LoVo (cell line): ENCODE measurements at places on chromosomes 11 and 22.

- DNase-seq = no peak
Observed at GRCh38 chr11:84675396-84676025, 951.6 kb downstream of the DLG2 start.

GRCh38 chr11:17979770-17980371 lies 33.0 kb downstream of the SERGEF start:
- DNase-seq = peak; percentile 41

DNA sequence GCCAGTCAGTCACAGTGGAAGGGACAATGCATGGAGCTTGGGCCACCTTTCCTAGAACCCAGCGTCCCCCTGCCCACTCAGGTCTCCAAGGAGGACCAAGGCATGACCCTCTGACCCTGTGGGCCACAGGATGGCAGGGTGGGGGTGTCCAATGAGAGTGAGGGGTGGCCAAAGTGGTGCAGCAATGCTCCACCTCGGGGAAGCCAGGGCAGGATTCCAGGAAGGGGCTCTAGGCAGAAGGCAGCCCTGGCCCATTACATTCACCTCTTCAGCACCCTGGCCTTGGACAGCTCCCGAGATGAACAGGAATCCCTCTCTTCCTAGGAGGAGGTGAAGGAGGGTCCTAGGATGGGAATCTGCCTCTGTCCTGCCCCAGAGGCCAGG lies 597.5 kb downstream of the BRD1 start:
- no peak for DNase-seq

DNA sequence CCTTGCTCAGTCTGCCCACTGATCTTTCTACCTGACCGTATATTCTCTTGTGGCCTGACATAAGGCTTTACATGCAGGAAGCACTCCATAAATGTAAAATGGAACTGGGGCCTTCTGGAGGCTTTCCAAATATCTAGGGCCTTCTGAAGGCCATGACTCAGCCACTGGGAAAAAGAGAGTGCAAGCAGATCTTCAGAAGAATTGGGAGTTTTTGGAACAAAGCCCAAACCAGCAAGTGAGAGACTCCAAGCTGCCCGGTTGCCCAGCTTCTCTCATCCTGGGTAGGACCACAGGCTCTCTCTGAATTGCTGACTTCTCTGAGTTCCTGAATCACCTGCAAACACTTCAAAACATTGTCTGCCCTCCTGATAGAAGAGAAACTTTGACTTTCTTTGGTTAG lies 107.9 kb upstream of the BMAL1 start:
- DNase-seq = peak; percentile 38

DNA sequence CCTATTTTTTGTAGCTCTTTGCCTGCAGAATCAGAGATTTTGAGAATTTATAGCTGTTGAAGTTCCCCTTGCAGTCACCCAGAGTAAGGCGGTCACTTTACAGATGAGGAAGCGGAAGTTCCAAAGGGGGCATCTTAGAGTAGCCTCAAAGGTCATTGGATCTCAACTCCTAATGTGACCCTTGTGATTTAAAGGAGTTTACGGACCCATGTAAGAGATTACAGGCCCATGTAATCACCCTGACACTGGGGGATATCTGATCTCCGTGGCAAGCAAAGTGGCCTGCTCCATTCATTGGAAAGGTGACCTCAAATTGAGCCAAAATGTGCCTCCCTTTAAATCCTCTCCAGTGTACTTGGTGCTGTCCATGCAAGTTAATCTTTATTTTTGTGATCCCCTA lies 15.7 kb downstream of the P2RX3 start:
- no peak for DNase-seq

DNA sequence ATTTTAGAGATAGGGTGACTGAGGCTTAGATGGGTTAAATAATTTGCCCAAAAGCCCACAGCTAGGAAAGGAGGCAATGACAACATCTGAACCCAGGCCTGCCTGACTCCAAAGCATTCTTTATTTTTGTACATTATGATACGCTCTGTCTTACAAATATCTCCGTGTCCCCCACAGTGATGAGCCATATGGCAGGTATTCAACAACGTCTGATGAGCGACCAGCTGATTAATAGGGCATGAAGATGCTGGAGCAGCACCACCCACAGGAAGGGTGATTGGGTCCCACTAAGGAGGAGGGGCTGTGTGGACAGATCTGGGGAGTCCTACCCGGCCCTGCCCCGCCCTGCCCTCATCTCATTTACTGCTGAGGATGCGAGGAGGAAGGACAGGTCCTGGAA lies 380.6 kb downstream of the CADM1 start:
- DNase-seq = no peak

DNA sequence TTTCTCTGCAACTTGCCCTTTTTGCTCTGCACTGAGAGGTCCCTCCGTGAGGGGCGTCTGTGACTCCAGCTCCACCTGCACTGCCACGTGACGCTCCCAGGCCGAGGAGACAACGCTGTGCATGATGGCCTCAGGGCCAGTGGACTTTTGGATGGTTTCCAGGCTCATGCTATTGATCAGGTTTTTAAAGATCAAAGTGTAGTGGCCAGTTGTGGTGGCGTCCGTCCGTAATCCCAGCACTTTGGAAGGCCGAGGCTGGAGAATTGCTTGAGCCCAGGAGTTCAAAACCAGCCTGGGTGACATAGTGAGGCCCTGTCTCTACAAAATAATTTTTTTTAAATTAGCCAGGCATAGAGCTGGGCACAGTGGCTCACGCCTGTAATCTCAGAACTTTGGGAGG lies 16.1 kb downstream of the RPL3 start:
- DNase-seq = no peak

- DNase-seq = no peak
Observed at GRCh38 chr22:24290459-24290858, 19.8 kb downstream of the SPECC1L start.

- DNase-seq = no peak
Observed at GRCh38 chr11:127998421-127998820, 588.9 kb downstream of the ETS1 start.

- no peak for DNase-seq
Observed at GRCh38 chr11:125494031-125494360, 2.1 kb downstream of the FEZ1 start.

GRCh38 chr11:63869683-63870082 lies 30.8 kb downstream of the MARK2 start:
- DNase-seq = no peak

- DNase-seq = no peak
Observed at GRCh38 chr11:111352935-111353710, 26.0 kb downstream of the POU2AF1 start.

DNA sequence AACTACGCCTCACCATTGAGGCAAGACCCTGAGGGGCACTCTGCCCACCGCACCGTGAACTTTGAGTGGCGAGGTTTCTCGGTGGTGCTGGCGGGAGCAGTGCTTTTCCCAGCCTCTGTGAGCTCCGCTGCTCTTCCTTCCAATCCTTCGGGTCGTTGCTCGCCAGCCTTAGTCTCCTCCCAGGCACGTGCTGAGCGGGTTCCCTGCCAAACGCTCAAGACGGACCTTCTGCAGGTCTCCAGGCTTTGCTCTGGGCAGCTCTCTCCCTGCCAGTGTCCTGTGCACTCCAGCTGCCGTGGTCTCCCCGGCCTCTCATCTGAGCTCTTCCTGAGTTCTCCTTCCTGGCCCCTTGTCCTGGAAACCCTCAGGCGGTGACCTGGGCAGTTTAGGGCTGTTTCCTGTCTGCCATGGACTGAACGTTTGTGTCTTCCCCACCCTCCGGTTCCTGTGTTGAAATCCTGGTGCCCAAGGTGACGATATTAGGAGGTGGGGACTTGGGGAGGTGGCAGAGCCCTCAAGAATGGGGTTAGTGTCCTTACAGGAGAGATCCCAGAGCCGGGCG lies 11.2 kb upstream of the MUC6 start:
- no peak for DNase-seq

- DNase-seq = no peak
Observed at GRCh38 chr11:85822814-85823213, 11.9 kb upstream of the SYTL2 start.

DNA sequence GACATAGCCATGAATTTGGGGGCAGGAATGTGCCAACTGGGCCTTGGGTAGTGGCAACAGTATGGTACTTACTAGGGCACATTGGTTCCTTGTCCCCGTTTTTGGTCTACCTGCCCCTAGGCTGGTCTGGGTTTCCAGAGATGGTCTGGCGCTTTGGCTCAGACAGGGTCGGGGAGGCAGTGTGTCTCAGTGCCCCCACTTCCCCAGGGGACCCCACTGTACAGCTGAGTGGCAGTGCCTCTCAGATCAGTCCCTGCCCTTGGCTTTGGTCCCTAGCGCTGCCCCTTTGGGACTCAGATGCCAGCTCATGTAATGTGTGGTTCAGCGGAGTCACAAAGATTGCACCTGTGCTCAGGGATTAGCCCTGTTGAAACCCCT lies 3.3 kb downstream of the RIC8A start:
- DNase-seq = no peak

- no peak for DNase-seq
Observed at GRCh38 chr22:20439556-20439927, 1.9 kb upstream of the SCARF2 start.

GRCh38 chr22:38751422-38752346 lies 4.1 kb downstream of the SUN2 start:
- no peak for DNase-seq

DNA sequence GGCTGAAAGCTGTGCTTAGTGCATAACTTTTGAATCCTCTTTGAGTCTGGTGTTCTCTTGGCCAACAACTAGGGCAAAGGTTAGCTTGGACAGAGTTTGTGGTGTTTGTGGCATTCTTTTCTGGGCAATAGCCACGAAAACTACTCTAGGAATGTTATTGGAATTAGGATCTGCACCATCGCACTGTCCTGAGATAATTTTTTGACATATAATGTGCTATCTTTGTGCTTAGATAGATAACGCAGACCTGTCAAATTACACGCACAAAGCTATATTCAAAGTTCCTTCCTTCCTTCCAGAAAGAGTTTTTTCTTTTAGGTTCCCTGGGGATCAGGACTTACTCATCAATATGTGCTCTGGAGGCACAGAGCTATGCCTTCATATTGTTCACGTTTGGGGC lies 166.8 kb upstream of the MTMR2 start:
- no peak for DNase-seq

DNA sequence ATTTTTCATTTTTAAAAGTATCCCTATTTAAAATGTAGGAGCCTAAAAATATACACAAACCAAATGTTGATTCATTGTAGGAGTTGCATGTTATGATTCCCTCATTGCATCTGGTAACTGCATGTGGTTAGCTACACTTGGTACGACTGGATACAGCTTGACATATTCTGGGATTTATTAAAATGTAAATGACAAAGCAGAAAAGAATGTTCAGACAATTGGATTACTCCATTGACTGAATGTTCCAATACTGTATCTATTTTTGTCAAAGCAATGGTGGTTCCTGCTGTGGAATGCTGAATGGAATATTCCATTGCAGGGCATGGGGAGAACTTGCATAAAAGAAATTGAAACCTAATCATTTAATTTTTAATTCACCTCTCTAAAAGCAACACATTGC lies 30.8 kb downstream of the BLID start:
- DNase-seq = no peak

- DNase-seq = no peak
Observed at GRCh38 chr22:20407829-20408228, 13.9 kb downstream of the ZNF74 start.

DNA sequence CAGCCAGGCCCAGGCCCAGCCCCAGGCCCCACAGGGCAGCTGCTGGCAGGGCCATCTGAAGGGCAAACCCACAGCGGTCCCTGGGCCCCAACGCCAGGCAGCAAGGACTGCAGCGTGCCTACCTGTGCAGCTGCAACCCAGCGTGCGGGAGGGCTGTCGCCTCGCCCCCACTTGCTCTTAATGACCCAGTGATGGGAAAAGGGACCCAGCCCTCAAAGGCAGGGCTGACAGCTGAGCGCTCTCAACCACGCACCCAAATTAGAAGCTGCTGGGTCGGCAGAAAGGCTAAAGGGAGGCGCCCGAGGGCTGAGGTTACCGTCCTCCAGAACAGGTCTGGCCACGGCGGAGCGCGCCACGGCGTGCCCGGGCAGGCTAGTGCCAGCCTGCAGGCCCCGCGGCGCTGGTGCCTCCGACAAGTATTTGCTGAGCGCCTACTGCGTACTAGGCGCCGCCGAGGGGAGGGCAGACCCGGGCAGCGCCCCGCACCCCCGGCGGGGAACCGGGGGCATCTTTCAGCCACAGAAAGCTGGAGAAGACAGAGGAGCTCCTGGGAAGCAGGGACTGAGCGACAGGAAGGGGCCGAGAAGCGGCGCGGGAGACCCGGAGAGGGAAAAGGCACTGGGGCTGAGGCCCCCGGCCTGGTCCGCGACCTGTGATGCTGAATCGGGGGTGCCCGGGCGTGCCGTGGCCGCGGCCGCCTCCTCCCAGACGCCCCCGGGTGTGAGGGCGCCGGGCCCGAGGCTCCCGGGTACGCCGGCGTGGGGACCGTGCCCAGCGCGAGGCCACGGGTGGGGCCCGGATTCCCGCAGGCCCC lies 773 bp downstream of the HRAS start:
- no peak for DNase-seq

- peak; percentile 29 for DNase-seq
Observed at GRCh38 chr22:27668828-27669797, 132.4 kb downstream of the MN1 start.

- DNase-seq = no peak
Observed at GRCh38 chr22:30471616-30472318, at the start of gene SEC14L3. Gene SEC14L3, minus strand, starts transcription at chr22:30472017. Its CDS starts 59 bp downstream, at chr22:30471958.

DNA sequence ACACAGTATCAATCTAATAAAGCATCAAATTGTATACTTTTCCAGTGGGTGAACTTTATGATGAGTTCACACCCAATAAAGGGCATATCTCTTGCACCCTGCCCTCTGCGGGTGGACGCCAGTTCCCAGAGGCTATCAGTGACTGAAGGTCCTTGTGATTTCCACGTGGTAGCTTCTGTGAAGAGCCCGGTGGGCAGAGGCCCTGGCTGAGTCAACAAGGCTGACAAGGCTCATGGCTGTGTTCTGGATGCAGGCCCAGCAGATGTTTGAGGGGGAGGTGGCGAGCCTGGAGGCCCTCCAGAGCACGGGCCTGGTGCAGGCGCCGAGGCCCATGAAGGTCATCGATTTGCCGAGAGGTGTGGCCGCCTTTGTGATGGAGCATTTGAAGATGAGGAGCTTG lies 71.4 kb downstream of the PIWIL3 start:
- no peak for DNase-seq

DNA sequence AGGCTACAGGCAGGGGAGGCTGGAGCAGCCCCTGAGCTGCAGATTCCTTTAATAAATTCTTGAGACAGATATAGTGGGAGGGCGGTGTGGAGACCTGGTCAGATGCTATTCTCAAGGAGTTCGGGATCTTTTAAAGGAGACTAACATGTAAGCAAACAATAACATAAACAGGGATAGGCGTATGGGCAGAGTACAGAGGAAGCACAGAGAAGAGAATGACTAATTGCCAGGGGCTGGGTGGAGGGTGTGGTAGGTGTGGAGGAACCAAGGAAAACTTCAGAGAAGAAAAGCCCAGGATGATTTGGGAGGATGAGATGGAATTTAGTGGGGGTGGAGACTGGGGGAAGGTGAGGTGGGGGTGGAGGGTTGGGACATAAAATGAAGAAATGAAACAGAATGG lies 9.7 kb upstream of the HEPHL1 start:
- DNase-seq = no peak

- DNase-seq = no peak
Observed at GRCh38 chr11:86629045-86629706, 43.2 kb downstream of the ME3 start.

DNA sequence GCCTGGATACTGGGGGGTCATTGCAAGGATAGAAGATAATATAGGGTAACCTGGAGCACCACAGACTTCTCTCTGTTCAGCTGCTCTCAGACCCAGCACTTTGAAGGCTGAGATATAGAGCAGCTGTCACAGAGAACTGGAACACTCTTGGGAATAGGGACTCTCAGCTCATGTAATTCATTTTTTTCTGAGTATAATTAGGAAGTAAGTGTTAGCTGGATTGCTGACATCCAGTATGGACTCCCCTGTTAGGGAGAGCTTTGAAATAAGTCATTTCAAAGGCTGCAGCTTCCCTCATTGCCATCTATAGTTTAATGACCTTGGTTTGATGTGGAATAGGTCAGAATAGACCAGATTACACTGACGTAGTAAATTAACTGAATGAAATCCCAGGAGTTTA lies 120.8 kb upstream of the POU2AF2 start:
- no peak for DNase-seq
